ENCODE measurements at places on chromosomes 12 and 14.

DNA sequence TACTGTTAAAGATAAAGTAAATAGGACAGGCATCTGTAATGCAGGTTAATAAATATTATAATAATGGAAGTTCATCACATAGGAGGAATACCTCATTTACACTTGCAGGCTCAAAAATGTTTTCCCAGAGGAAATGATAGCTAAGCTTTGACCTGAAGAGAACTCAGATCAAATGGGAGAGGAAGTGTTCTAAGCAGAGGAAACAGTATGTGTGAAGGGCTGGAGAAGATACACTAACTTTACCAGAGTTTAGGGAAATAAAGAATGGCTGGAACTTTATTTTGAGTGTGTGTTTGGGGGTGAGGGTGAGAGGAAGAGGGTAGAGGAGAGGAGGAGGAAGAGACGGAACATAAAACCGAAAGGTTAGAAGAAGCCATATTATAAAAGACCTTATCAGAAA, 34.0 kb upstream of the AP4S1 start:
- no peak for DNase-seq

- DNase-seq = no peak
These were observed 4.3 kb upstream of the PGF start for GRCh38 chr14:74959596-74960180.

DNA sequence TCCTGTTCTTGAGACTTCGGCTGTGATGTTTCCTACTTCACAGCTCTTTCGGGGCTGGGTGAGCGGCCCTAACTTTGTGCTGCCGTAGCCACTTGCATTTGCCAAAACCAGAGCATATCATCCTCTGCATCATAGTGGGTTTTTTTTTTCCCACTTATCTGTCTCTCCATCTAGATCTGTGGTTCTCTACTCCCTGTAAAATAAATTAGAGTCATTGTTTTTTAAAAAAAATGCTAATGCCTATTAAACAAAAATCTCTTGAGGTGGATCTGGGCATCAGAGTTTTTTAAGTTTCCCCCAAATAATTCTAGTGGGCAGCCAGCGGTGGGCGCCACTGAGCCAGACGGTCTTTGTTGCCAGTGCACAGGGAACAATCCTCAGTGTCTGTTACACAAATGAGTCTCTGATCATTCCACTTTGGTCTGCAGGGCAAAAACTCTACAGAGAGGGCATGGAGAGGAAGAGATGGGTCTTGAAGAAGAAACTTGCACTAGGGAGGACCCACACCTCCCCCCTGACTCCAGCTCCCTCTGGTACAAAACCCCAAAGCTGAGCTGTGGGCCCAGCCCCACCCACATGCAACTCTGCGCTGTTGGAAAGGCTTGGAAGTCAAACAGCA, 62.4 kb upstream of the BCL2L14 start:
- DNase-seq = no peak

GRCh38 chr12:16634786-16635185, 28.8 kb upstream of the LMO3 start:
- DNase-seq = no peak

GRCh38 chr14:89040080-89040459, 215.6 kb downstream of the TTC8 start:
- no peak for DNase-seq

DNA sequence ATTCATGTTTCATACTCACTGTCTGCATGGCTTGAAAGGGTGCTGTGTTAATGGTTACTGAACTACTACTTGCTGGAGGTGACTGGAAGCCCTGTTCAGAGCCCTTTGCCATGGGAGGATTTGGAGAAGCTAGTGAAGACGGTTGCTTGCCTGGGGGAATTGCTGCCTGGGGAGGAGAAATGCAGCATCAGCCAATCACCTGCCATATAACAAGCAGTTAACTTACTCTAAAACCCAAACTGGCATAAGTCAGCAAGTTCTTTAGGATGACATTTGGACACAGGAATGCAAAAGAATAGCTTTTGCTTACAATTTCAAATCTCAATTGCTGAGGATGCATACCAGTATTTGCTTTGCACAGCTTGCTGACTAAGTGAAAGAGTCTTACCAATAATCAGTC, 23.4 kb upstream of the IPO8 start:
- DNase-seq = no peak

GRCh38 chr12:94648578-94648977, 1.8 kb downstream of the TMCC3 start:
- DNase-seq = no peak

DNA sequence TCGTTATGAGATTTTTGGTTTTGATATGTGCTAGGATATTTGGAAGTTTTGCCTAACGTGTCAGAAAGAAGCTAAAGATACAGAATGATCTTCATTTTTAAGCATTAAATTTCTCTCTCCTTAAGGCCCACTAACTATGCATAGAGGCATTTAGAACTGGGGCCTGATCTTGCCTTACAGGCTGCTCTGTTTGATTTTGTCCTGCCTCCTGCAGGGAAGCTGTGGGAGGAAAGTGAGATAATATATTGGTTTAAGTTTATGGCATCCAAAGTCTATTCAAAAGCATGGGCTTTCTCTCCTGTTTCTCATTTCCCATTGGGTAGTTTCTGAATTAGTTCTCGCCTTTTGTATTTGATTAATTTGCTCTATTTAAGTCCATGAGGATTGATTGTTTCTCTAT, 250.3 kb upstream of the FBXO33 start:
- DNase-seq = no peak

DNA sequence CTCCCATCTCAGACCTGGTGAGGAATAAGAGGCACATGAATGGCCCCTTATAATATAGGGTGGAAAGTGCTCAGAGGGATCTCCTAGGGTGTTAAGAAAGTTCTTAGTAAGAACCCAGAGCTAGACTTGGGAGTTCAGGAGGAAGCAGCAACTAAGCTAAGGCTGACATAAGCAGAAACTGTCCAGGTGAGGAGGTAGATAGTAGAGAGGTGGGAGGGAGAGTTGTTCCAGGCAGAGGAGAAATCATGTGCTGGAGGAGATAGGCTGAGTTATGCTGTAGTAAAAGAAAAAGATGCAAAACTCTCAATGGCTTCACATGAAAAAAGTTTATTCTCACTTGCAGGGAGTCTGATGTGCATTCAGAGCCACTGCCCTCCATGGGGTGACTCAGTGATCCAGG, 50.7 kb downstream of the FOS start:
- no peak for DNase-seq

Measured in stimulated activated CD8-positive, alpha-beta memory T cell treated with anti-CD3 and anti-CD28 coated beads, Interleukin-15, amount 100 ng/mL, for 48 hours (primary cell).